Right cardiac atrium (tissue), 5 donors: ENCODE measurements at places on chromosomes 3 and 15. TPM values are rescaled to one million over a fixed set of nuclear protein-coding genes. Genes with fewer than 3 reads are reported as not detected.

CLDN18 gene
- not detected for total RNA-seq

MUC4 gene
- 0.12 TPM for total RNA-seq

UCN2 gene
- total RNA-seq = not detected

LOXL1 gene
- total RNA-seq = 41.0 TPM

DNA sequence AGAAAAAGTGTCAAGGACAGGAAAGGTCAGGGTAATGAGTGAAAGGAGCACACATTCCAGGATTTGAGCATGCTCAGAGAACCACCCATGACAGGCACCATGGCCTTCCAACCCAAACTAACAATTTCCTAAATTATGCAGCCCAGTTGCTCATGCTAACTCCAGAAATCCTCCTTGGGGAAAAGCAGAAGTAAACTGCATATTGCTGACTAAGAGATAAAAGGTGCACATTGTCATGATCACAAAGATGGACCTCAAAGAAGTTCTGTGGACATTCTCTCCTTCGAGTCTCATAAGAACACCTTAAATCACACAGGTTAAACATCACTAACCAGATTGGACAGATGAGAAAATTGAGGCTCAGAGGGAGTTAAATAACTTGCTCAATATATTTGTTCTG, 97.6 kb upstream of the SLC25A36 start:
- no peak for DNase-seq

DNA sequence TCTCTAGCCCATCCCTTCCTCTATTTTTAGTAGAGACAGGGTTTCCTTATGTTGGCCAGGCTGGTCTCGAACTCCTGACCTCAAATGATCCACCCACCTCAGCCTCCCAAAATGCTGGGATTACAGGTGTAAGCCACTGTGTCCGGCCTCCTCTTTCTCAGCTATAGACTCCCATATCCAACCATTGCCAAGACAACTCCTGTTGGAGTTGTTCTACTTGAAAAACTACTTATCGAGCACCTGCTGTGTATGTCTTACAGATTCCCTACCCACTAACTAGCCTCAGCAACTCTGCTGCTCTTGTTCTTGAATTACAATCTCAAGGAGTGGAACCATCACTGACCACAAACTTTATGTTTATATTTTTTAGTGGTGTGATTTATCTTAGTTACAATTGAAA, 186.6 kb downstream of the SLC9A9 start:
- DNase-seq = no peak

DNA sequence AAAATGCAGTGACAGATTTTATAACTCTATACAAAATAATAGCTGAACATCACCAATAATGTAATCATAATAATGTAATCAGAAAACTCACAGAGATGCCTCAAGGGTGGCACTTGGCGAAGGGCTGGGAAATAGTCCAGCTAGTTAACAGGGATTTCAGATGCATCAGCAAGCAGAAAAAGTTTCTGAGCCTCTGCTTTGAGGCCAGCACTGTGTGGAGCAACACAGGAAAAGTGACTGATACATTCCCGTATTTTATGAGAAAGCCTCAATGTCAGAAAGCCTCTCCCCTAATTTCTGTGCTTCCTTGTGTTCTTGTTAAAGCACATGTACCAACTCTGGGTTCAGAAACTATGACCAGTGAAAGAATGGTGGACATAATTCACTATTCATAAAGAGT, 304.8 kb downstream of the VPS13C start:
- DNase-seq = no peak

GRCh38 chr3:30502742-30503073, 103.7 kb upstream of the TGFBR2 start:
- no peak for DNase-seq

GRCh38 chr15:45287390-45287956, 35.4 kb downstream of the SLC28A2 start:
- DNase-seq = no peak

DNA sequence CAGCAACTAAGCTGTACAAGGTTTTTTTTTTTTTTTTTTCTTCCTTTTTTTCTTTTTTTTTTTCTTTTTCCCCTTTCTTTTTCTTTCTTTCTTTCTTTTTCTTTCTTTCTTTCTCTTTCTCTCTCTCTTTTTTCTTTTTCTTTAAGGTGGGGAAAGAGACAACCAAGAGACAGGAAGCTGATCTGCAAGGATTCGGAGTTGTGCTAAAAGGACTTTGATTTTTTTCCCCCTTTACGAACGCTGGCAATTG, 148 bp downstream of the RBMS3 start:
- DNase-seq = no peak

DNA sequence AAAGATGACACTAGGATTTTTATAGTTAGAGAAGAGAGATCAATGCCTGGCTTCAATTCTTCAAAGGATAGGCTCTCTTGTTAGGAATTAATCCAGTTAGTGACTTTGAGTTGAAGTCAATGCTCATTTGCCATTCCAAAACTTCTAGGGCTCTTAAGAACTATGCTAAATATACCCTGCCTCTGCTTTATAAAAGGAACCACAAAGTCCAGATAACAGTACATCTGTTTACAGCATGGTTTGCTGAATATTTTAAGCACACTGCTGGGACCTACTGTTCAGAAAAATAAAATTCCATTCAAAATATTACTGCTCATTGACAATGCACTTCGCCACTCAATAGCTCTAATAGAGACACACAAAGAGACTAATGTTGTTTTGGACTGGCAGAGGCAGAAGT, 786.6 kb upstream of the DPPA4 start:
- DNase-seq = no peak

DNA sequence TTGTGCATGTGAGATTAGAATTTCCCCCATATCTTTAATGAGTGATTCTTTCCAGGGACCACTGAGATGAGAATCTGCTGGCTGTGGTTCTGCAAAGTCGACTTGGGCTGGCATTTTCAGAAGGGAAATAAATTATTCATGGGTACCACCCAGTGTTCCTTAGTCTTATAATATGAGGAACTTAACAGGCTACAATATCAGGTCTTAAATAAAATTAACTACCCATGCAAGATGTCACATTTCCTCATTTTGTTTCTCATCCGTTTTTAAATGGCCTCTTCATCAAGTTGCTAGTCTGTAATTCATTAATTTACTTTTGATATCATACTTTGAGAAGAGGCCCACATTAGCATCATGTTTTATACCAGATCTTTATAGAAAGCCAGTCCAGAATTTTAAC, 58.3 kb upstream of the SKOR1 start:
- DNase-seq = no peak

- DNase-seq = no peak
These were observed 34.8 kb downstream of the EHD4 start for GRCh38 chr15:41937568-41937923.

DNA sequence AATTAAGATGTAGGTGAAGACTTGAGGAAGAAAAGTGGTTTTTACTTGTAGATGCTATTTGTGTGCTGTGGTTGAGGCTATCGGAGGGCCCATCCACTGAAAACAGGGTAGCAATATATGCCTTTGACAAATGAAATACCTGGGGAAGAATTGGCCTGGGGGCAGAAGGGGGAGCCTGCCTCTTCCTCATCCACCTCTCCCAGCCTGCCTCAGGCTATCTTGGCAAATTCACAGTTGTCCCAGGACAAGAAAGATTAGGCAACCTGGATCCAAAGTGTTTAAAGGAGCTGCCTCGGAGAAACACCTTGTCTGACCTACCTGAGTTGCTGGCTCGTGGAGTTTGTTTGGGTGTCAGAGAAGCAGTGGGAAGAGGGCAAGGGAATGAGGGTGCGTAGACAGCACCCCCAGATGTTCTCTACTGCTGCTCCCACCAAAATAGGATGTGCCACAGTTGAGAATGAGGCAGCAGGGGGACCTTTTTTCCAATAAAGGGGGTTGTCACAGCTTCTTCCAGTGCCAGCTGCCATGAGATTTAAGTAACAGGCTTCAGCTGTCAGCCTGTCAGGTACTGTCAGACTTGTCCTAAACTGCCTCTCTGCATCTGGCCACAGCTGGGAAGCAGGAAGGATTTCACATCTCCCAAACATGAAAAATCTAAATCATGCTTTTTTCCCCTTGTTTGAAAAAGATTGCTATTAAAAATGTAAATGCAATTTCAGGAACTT, 9.2 kb downstream of the PLEKHO2 start:
- DNase-seq = no peak

DNA sequence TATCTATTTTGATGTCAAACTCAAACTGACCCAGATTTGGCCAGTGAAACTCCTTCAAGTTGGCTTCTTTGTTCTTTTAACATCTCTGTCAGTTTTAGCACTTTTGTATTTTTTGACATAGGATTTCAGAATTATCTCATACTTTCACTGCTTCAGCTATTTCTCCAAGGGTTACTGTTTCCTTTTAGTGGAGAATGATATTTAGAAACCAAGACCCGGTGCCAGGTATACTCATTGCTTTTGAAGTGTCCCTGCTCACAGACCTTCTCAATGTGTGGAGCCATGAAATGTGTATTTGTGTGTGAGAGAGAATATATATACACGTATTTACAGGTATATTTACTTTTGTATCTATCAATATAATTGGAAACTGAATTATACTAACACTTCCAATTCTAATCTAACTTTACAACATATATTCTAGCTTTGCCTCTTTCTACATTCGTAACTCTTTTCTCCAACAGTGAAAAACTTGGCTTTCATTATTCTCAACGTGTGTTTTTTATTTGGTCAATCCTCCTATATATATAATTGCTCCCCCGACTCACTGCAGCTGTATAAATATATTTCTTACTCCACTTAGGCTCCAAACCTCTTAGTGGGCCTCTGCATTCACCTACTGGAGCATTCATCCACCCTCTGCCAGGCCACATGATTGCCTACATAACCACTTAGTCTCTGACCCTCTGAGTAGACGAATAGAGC, 54.0 kb downstream of the OTOL1 start:
- DNase-seq = no peak

- DNase-seq = no peak
These were observed 41.0 kb upstream of the TP63 start for GRCh38 chr3:189590223-189590622.

DNA sequence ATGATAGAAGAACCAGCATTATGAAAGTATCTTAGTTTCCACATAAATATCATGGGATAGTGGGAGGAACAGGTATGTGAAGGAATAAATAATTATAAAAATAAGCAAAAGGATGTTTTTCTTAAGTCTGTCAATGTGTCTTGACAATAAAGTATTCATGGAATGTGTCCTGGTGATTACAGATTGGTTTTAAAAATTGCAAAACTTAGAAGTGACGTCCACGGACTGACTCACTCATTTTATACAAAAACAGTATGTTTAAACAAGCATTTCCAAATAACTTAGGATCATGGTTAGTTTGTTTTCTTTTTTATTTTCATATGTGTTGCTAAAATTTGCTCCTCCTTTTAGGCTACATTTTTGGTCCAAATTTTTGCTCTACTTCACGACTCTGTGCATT, 687.0 kb upstream of the NECTIN3 start:
- DNase-seq = no peak
